Activated CD8-positive, alpha-beta memory T cell treated with anti-CD3 and anti-CD28 coated beads for 1 hour (primary cell): ENCODE measurements at places on chromosomes 6 and 20.

GRCh38 chr6:44539701-44540355 is 152.3 kb downstream of the CDC5L start:
- DNase-seq: no peak

GRCh38 chr6:13355999-13356785 is 27.9 kb upstream of the TBC1D7 start:
- no peak for DNase-seq

GRCh38 chr6:161273274-161273751 is 548 bp downstream of the AGPAT4 start:
- DNase-seq: no peak

GRCh38 chr6:90940812-90941481 is 354.1 kb upstream of the MAP3K7 start:
- DNase-seq: no peak

DNA sequence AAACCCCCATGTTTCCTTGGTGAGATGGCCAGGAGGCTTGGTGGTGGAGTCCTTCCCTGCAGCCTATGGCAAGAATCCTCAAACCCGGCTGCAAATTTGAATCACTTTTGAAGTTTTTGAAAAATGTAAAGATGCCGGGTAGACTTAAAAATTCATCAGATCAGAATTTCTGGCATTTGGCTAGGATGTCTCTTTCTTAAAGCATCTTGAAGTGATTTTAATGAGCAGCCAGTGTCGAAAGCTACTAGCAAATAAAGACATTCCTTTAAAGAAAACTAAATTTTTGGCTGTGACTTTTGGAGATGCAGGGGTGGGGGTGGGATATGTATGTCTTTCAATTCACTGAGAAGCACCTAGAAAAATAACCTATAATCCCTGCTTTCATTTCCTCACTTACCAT is 25.6 kb upstream of the NOX3 start:
- DNase-seq: no peak

DNA sequence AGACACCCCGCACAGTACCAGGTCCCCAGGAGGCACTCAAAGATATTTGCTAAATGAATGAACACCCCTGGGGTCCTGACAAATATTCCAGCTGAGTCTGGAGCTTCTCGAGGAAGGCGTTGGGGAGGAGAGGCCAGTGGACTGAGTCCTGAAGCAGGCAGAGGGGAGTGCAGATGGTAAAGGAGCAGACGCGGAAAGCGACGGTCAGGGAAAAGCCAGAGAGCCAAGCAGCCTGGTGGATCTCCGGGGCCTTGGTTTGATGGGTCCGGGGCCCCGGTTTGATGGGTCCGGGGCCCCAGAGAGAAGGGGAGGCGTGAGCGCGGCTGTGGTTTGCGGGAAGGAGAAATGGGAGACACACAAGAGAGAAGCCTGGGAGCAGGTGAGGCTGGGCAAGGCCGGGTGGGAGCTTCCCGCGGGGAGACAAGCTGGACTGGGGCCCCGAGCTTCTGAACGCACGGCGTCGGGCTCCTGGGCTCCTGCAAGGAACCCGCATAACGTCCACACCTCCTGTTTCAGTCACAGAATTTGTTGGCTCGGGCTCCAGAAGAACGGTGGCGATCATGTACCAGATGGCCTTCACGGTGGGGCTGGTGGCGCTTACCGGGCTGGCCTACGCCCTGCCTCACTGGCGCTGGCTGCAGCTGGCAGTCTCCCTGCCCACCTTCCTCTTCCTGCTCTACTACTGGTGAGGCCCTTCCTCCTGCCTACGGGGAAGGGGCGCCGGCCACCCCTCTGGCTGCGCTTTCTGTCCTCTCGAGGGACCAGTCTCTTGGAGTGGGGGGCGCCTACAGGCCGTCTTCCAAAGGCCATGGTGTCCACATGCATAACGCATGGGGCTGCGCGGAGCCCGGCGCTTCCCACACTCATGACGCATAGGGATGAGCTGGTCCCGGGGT is 12.1 kb downstream of the SLC22A1 start:
- no peak for DNase-seq

DNA sequence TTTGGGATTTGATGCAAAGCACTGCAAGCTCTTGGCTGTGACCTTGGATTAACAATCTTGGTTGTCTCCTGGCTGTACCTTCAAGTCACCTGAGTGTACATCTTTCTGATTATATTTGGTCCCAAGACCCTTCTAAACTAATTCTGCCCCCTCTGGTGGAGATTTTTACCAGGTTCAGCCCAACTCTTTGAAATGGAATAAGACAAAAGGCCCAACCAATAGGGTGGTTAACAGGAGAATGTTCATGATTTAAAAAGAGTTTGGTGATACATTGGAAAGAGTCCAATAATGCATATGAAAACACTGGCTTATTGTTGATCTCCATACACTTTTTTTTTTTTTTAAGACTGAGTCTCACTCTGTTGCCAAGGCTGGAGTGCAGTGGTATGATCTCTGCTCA is 77.5 kb upstream of the CD83 start:
- DNase-seq: no peak

- no peak for DNase-seq
Measured at GRCh38 chr20:45998337-45998736, 10.4 kb upstream of the MMP9 start.

DNA sequence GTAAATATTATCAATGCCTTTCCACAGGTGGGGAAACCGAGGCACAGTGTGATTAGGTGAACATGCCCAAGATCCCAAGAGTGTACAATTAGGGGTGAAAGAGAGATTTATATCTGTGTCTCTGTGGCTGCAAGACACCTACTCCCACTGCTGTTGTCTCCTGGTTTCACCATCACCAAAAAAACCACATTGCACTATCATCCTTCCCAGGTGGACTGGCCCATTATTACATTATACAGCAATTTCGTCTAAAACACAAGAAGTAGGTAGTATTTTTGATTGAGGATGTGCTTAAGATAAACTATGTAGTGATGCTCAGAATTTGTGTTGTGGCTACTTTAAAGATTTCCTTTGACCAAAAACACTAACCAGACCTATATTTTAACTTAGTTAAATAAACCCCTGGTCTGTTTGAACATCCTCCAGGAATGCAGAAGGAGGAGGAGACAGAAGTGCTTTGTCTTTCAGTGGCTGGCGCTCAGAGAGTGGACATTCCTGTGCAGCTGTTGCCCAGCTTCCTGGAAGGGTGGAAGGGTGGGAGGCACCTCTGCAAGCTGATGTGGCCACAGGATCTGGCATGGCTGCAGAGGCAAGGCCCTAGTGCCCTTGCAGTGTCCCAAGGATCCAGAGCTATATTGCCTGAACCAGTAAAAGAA is 23.8 kb downstream of the DCBLD1 start:
- no peak for DNase-seq

DNA sequence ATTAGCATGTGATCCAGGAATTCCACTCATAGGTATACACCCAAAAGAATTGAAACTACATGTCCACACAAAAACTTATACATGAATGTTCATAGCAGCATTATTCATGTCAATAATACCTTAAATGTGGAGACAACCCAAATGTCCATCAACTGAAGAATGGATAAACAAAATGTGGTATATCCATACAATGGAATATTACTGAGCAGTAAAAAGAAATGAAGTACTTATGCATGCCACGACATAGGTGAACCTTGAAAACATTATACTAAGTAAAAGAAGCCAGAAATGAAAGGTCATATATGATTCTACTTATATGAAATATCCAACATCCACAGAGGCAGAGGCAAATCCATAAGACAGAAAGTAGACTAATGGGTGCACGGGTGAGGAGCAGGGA is 159.9 kb downstream of the UNC5CL start:
- no peak for DNase-seq

DNA sequence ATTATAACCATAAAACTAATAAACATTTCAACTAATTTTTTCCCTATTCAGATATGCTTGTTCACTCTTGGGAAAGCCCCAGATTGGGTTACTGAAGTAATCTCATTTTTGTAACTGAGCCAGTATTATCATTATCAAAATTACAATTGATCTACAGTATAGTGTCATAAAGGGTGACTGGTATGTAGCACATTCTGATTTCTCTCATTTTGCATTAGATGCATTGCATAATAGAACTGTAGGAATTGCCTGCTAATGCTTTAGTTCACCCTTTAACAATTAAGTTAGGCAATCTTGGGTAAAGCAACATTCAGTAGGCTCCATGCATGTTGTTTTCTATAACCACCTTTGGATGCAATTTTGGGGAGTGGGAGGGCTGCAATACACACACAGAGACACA is 150.8 kb upstream of the FLRT3 start:
- DNase-seq: no peak

DNA sequence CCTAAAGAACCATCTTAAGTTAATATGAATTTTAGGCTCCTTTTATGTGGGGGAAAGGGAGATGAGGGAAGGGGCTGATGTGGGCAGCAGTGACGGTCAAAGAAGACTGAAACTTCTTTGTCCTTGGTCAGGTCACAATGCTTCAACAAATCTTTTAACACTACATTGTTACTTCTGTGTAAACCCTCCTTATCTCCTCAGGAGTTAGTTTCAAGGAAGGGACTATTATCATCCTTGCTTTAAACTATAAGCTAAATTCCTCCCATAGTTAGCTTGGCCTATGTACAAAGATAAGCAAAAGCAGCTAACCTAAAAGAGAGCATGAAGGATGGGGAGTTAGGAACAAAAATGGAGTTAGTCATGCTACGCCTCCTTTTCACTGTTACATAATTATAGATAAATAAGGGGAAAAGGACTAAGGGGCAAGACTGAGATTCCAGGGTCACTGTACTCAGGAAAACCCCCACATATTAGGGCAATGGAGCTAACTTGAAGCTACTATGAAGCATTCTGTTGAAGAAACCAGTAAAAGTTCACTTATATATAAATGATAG is 172.7 kb upstream of the RUNX2 start:
- DNase-seq: no peak

GRCh38 chr6:145241721-145242120 is 493.6 kb downstream of the EPM2A start:
- DNase-seq: no peak

DNA sequence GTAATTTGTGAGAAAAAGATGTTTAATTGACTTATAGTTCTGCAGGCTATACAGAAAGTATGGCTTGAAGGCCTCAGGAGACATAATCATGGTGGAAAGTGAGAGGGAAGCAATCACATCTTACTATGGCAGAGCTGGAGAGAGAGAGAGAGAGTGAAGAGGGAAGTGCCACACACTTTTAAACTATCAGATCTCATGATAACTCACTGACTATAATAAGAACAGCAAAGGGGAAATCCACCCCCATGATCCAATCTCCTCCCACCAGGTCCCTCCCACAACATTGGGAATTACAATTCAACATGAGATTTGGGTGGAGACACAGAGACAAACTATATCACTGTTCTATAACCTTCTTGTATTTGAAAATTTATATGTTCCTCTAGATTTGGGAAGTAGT is 117.2 kb upstream of the BMP5 start:
- no peak for DNase-seq

DNA sequence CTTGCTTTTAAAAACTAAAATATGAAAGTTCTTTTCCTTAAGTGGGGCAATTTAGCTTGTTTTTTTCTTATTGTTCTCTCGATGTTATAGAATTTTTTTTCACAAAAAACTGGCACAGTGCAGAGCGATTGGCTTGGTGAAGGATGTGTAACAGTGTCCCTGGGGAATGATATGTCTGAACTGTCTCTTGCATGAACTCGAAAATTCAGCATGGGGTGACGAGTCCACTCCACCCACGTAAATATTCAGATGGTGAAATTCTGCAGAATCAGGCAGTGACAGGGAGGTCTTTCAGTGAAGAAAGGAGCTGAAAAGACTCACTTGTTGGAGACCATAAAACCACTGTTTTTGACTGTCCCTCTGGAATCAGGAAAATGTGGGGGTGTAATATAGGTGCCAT is 505.3 kb downstream of the MMUT start:
- DNase-seq: no peak

- DNase-seq: no peak
Measured at GRCh38 chr6:3422435-3423070, 34.3 kb downstream of the SLC22A23 start.

GRCh38 chr6:26312501-26313397 is 52.2 kb upstream of the BTN3A2 start:
- peak; percentile 69 for DNase-seq

GRCh38 chr6:28809947-28810658 is 113.7 kb downstream of the TRIM27 start:
- no peak for DNase-seq

DNA sequence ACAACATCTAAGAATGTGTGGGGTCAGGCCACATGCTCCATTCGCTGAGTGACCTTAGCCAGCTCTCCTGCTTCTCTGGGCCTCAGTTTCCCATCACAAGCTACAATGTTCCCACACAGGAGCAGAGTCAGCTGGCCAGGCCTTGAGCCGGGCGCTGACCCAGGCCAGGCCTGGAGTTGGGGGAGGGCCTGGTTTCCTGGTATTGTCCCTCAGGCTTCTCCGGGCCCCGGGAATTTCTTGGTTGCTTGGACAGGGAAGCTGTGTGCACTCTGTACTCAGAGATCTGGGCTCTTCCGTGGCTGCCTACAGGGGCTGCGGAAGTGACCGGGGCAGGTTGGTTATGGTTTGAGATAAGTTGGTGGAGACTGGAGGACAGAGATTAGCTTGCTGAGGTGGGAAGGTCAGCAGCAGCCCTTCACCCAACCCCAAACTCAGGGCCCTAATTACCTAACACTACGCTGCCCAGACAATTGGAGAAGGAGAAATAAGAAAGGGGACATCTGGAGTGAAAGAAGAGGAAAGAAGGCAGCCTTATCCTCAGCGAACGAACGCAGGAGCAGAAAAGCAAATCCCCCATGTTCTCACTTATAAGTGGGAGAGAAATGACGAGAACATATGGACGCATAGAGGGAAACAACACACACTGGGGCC is 6.2 kb downstream of the TGM2 start:
- no peak for DNase-seq

DNA sequence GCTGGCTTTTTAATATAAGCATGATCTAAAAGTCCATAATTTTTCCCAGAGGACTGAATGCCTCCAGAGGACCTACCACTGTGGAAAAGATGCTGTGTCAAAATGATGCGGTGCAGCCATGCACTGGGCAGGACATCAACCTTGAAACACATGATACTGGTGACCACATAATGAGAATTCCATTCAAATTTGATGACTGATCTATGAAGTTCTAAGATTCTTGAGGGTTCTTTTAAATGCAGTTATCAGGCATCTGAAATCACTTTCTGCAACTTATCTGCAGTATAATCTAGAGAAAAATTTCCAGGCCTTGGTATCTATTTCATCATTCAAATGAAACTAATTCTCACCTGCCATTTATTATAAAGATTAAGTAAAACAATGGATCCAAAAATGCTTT is 15.0 kb upstream of the MARCKS start:
- DNase-seq: no peak

DNA sequence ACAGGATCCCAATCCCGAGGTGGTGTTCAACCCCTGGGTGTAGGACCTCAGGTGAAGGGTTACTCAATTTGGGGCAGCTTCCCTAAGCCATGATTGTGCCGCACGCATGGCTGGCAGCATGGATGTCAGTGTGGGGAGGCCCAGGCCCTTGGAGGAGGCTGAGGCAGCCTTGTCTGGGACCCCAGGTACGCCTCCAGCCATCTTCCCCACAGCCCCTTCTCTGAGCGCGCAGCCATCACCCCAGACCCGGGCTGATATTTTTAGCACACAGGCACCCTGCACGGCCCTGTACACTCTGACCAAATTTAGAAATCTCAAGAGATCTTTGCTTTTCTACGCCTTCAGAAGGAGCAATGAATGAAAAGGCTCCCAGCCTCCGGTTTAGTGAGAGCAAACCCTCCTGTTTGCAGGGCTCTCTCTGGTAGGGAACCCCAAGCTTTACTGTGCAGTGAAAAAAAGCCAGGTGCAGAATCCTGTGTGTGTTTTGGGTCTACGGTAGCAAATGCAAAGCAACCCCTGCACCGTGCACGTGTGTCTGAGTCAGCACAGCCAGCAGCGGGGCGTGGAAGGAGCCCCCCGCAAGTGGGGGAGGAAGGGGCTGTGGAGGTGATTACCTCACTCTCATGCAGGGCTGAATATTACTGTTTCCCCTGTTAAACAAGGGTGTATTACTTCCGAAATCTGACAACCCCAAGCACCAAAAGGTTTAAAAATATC is 44.3 kb downstream of the CTCFL start:
- DNase-seq: peak; percentile 13
